ENCODE measurements at places on chromosomes 16 and 17.

- no peak for DNase-seq
These were observed 9.4 kb downstream of the CYBC1 start for GRCh38 chr17:82440991-82441627.

DNA sequence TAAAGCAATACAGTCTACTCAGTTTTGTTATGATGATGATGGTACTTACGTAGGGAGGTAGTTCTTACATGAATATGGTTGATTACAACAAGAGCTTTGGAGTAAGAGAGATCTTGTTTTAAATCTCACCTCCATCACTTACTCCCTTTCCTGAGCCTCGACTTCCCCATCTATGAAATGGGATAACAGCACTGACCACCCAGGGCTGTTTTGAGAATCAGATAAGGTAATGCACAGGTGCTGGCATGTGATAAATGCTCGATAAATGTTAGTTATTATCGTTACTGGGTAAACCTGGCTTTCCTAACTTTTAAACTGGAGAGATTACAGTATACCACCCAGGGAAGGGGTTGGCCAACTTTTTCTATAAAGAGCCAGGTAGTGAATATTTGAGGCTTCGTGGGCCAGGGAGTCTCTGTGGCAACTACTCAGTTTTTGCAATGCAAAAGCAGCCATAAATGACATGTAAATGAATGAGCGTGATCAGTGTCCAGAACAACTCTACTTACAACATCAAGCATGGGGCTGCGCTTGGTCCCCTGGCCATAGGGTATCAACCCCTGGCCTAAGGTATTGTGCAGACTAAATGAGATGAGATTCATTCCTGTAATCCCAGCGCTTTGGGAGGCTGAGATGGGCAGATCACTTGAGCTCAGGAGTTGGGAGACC, 73.7 kb downstream of the BMERB1 start:
- DNase-seq, result no peak

- no peak for DNase-seq
These were observed 456.2 kb upstream of the DYNLRB2 start for GRCh38 chr16:80084614-80085013.

GRCh38 chr16:19379838-19380237, 37.8 kb upstream of the TMC5 start:
- no peak for DNase-seq

DNA sequence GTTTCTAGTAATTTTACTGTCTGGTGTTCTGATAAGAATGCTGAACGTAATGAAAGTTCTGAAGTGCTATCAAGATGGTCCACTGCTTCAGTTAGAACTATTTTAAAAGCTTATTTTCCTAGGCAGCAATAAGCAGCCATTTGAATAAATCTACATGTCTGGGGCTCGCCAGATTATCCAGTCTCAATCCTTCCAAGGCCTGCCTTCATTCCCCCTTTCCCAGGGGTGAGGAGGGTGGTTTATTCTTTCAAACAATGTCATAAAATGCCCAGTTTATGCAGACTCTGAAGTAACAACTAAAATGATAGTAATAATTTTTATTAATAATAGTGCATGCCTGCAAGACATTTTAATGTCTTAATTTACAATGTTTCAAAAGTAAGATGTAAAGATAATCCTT, 2.4 kb downstream of the CDH11 start:
- DNase-seq, result no peak

- no peak for DNase-seq
These were observed 10.4 kb downstream of the KCNH6 start for GRCh38 chr17:63533433-63534077.

DNA sequence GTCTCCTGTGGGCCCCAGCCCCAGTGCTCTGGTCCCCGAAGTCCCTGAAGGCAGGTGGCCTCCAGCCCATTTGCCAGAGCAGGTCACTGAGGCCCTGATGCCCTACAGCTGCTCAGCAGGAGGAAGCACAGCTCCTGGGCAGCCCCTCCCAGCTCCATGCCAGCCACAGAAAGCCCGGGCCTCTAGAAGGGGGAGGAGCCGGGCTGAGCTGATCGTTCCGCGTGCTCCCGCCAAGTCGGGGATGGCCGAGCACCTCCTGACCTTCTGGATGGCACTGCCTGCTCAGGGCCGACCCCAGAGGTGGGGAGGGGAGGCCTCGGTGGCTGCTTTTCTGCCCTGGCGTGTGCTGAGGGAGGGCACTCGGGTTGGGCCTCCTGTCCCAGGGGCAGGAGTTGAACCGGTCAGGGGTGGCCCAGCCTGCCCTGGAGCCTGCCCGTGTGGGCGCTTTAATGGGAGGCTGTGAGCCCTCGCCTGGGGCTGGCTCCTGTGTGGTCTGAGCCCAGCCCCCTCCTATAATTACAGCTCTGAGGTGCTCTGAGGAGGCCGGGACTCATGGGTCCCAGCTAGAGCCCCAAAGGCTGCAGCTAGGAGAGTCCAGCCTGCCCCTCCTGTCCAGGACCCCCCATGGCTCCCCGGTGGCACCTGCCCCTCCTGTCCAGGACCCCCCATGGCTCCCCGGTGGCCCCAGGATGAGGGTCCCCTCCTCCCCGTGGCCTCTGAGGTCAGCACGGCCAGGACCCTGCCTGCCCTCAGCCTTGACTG, 29.7 kb downstream of the ZFPM1 start:
- no peak for DNase-seq

- no peak for DNase-seq
These were observed 7.8 kb downstream of the NCBP3 start for GRCh38 chr17:3838206-3838605.

- DNase-seq, result no peak
These were observed 72.9 kb upstream of the SMIM36 start for GRCh38 chr17:55584055-55584685.

- DNase-seq, result no peak
These were observed 231.2 kb upstream of the GSE1 start for GRCh38 chr16:85381738-85382592.

- DNase-seq, result no peak
These were observed 14.2 kb upstream of the ZFHX3 start for GRCh38 chr16:73062001-73062616.

GRCh38 chr16:75319513-75320411, 68.3 kb upstream of the BCAR1 start:
- DNase-seq, result no peak

- no peak for DNase-seq
These were observed 280.4 kb downstream of the SLC39A11 start for GRCh38 chr17:72811976-72812687.

DNA sequence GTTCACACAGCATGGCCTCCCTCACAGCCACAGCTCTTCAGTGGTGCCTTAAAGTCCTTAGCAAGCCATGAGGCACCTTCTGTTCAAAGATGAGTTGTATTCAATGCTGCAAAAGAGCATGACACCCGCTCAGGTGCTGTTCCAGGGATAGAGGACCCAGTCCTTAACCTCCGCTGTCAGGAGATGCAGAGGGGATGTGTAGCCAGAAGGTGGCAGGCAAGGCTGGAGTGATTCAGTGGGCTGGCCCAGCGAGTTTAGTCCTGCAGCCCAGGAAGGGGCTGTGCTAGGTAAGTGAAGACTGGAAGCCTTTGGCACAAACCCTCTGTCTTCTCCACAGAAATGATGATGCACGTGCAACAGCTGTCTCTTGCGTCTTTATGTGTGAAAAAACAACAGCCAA, 25.0 kb upstream of the ADAM11 start:
- DNase-seq, result no peak

- no peak for DNase-seq
These were observed 164.8 kb downstream of the HAPSTR1 start for GRCh38 chr16:9256196-9256595.

DNA sequence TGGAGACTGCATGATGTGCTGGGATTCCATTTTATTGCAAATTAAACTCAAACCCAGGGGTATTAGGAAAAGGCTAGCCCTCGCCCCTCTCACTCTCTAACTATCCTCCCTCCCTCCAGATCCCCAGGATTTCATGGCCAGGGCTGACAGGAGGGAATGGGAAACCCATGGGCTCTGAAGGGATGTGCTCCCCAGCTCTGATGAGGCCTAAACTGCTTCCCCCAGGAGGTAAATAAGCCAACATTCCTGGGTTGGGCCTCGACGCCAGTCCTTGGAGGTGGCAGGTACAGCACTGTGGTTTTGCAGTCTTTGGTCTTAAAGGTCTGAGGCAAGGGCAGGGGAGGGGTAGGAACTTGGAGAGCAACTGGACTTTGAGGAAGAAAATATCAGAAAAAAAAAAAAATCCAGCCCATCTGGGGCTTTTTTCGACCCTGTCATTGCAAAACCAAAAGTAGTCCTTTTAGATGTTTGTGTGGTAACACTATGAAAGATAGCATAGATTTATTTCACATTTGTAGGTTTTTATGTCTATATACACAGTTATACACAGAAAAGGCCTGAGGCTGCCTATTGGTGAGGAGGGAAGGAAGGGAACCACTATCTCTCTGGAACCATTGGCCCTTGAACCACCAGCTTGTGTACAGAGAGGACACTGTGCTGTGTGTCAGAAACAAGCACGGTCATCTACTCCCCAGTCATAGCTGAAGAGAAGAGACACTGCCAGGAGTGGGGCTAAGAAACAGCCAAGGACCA, 12.0 kb downstream of the C17orf113 start:
- no peak for DNase-seq

DNA sequence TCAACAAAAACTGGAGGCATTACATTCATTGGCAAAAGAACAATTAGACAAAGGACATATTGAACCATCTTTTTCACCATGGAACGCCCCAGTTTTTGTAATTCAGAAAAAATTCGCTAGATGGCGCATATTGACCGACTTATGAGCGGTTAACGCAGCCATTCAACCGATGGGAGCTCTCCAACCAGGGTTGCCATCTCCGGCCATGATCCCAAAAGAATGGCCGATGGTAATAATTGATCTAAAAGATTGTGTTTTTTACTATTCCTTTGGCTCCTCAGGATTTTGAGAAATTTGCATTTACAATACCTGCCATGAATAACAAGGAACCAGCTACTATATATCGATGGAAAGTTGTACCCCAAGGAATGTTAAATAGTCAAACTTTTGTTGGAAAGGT, 21.4 kb downstream of the ALOX15B start:
- peak; percentile 39 for DNase-seq

- DNase-seq, result no peak
These were observed 237.3 kb upstream of the CDH5 start for GRCh38 chr16:66129196-66129595.

DNA sequence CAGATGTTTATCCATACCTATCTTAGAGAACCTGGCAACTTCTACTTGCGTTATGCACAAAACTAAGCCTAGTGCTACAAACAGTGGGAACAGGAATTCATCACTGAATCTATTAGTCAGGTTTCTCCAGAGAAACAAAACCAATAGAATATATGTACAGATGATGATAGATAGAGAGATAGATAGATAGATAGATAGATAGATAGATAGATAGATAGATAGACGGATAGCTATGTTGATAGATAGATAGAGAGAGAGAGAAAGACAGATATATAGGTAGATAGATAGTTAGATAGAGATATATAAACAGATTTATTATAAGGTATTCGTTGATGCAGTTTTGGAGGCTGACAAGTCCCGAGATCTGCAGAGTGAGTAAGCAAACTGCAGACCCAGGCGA, 495.6 kb downstream of the TMEM114 start:
- no peak for DNase-seq
